Globus pallidus (tissue), 1 donor: ENCODE measurements at places on chromosomes 6 and 20.

- no peak for DNase-seq
Observed at GRCh38 chr6:35185302-35185681, 28.5 kb upstream of the SCUBE3 start.

GRCh38 chr6:36917541-36918193 is 31.9 kb downstream of the C6orf89 start:
- no peak for DNase-seq

GRCh38 chr20:61765871-61766654 is 299.6 kb downstream of the TAF4 start:
- DNase-seq: no peak

DNA sequence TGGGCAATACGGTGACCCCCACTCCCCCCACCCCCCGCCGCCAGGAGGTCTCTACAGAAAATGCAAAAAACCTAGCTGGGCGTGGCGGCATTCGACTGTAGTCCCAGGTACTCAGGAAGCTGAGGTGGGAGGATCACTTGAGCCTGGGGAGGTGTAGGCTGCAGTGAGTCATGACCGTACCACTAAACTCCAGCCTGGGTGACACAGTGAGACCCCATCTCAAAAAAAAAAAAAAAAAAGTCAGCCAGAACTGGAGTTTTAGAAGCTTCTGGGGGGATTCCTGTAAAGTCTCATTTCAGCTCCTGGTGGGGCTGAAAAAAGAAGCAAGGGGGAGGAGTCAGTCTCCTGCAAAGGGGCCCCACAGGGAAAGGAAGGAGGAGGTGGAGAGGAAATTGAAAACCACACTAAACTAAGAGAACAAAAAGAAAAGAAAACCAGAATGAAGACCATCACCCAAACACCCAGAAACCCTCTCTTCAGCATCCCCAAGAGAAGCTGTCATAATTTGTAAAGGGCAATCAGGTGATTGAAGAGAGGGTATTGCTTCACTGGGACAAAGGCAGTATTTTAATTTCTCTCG is 50.4 kb downstream of the NOL4L start:
- DNase-seq: no peak

GRCh38 chr6:34819571-34820480 is 27.9 kb downstream of the BLTP3A start:
- DNase-seq: no peak

DNA sequence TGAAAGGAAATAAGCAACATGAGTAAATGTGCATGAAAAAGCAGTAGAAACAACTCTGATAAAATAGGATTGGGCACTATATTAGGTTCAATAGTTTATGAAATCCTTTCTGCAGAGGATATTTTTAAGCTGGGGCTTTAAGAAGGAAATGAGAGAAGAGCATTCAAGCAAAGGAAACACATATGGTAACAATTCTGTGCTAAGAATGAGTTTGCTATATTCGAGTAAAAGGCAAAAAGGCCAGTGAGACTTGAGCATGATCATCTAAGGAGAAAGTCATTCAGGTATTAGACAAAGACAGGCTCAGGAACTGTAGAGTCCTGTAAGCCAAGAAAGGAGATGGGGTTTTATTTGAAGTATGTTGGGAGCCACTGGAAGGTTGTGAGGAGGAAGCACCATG is 387.1 kb upstream of the FLRT3 start:
- DNase-seq: no peak

DNA sequence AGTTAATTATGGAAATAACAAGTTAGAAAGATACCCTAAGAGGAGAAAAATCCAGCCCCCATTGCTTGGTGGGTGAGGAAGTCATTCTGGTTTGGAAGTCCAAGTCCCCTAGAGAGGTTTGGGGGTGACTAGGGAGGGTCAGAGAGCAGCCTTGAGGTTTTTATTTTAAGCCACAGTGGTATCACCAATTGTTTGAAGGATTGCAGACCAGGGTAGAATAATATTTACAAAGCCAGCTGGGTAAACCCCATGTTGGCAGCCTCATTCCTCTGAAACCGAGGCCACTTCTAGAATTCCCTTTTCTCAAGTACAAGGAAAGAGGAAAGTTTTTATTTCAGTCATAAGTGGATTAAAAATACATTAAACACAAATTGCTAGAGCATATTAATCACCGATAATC is 99.7 kb downstream of the TMEM170B start:
- no peak for DNase-seq
